ENCODE measurements at places on chromosomes 12 and 14.

DNA sequence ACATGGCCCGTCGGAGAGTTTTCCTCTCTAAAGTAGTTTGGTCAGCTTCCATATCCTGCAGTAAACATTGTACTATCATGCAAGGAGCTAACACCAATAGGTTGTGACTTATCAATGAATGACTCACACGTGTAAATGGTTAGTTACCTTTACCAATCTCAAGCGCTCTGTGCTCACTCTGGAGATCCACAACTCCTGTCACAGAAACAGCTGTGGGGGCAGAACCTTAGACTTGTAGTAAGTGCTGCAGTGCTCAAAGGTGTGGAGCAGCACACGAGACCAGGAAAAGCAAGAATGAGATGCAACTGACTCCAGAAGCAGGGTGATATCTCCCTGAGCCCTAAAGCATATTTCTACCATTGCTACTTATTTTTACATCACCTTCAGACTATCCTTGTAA lies 73.7 kb upstream of the KCNJ8 start:
- DNase-seq: no peak

- no peak for DNase-seq
Measured at GRCh38 chr12:115763376-115763775, 514.1 kb downstream of the MED13L start.

GRCh38 chr12:57210461-57210860 lies 6.1 kb upstream of the NXPH4 start:
- no peak for DNase-seq

- DNase-seq: no peak
Measured at GRCh38 chr14:92693998-92694795, 54.2 kb downstream of the LGMN start.

- peak; percentile 62 for DNase-seq
Measured at GRCh38 chr12:56688846-56689109, 694 bp upstream of the PTGES3 start.

DNA sequence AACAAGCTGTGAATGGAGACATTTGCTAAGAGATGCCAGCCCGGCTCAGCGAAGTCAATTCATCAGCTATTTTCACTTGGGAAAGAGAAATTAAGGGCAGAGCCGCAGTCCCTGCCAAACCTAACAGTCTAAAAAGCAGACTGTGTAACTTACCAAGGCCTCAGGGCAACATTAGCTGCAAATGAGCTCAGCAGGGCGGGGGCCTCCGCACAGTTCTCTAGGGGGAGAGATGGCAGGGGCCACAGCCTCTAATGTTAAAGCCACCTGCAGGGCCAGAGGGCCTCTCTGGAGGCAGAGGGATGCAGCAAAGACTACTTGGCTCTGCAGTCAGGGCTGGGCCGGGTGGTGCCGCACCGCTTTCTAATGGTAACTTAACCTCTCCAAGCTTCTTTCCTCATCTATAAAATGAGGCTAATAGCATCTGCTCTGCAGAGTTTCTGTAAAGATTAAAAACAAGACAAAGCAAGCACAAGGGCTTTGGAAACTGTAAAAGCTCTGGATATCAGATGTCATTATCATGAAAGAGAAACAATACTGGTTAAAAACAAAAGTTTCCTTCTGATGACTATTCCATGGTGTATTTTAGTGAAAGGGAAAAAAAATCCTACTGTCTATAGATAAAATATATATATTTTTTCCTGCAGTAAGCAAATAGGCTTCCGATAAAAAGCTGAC lies 13.4 kb upstream of the GPRC5A start:
- no peak for DNase-seq

GRCh38 chr12:56863789-56864188 lies 70.4 kb downstream of the SDR9C7 start:
- no peak for DNase-seq

DNA sequence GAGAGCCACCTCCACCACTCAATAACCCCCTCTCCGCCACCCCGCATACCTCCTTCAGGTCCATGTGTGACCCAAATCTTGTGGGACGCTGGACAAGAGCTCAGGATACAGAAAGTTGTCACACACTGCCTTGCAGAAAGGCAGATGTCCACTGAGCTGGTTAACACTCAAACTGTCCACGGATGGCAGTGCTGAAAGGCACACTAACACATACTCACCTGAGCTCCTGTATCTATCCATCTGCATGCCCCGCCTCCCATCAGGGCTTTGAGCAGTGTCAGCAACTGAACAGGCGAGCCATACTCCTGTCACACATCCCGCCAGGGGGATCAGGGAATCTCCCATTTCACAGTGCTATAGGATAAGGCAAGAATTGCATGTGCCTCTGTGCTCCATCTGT lies 642.0 kb downstream of the GALC start:
- DNase-seq: no peak

GRCh38 chr12:47935184-47935583 lies 28.2 kb upstream of the TMEM106C start:
- no peak for DNase-seq

DNA sequence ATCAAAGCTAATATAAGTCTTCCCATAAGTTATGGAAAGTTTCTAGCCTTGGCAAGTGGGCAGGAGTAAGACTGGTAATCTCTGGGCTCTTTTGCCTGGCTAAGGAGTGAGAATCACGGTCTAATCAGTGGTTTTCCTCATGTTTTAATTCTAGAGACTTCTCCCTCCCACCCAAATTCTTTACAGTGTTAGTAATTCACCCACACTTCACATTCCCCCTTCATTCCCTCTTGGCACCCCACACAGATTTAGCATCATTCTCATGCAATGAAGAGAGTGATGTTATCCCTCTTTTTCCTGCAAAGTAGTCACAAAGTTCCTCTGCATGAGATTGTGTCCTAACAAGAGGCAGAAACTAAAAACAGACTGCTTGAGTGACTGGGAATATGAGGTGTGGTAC lies 28.6 kb upstream of the CACNA2D4 start:
- DNase-seq: no peak

GRCh38 chr14:96852823-96853422 lies 55.7 kb downstream of the VRK1 start:
- peak; percentile 5 for DNase-seq

- DNase-seq: no peak
Measured at GRCh38 chr12:89364058-89364457, 11.8 kb upstream of the DUSP6 start.

DNA sequence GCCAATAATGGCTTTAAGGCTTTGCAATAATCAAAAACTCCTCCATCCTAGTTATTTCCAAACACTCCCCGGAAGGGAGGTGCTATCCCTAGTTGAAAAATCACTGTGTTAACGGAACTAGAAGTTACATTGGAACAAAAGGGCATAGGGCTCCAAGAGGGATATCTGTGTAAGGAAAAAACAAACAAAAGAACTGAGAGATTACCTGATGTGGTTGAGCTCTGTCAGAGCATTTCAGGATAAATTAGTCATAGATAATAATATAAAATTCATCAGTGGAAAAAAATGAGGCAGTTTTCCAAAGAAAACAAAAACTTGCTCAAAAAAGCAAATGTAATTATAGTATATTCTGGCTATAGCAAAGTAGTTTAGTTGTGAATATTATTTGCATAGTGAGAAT lies 27.4 kb upstream of the PAPLN start:
- no peak for DNase-seq

GRCh38 chr14:49984424-49984823 lies 91.5 kb downstream of the ARF6 start:
- DNase-seq: no peak

GRCh38 chr12:46266869-46267574 lies 1.8 kb downstream of the SLC38A1 start:
- peak; percentile 67 for DNase-seq

- no peak for DNase-seq
Measured at GRCh38 chr14:89344920-89345254, 72.1 kb downstream of the FOXN3 start.

GRCh38 chr14:43449291-43449690 lies 1057.8 kb downstream of the FSCB start:
- DNase-seq: no peak

GRCh38 chr14:99808515-99808914 lies 15.3 kb downstream of the EML1 start:
- DNase-seq: no peak

DNA sequence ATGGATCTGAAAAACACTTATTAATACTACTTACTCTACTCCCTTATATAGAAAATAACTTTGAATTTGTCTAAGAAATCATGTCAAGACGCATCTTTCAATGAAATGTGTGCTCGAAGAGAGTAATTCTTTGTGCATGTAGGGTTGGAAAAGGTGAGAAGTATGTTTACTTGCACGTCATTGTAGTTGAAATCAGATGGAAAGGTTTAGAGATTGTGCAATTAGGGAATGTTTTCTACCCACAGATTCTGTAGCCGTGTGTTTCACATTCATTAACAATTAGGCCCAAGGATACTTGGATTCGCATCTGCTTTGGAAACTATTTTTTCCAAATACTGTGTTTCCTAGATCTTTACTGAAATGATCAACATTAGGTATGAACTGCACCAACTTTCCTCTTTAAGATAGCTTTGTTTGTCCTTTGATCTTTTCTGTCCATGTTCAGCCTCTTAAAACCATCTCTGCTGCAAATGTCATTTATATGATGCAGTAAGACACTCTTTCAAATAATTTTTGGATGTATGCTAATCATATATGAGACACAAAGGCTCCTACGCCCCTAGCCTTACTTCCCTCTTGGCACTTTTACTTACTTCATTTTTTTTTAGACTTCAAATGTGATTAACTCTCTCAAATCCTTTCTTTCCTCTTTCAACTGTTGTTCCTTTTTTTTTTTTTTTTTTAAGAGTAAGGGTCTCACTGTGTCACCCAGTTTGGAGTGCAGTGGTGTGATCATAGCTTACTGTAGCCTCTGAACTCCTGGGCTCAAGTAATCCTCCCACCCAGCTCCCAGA lies 58.0 kb upstream of the PSMA6 start:
- no peak for DNase-seq

DNA sequence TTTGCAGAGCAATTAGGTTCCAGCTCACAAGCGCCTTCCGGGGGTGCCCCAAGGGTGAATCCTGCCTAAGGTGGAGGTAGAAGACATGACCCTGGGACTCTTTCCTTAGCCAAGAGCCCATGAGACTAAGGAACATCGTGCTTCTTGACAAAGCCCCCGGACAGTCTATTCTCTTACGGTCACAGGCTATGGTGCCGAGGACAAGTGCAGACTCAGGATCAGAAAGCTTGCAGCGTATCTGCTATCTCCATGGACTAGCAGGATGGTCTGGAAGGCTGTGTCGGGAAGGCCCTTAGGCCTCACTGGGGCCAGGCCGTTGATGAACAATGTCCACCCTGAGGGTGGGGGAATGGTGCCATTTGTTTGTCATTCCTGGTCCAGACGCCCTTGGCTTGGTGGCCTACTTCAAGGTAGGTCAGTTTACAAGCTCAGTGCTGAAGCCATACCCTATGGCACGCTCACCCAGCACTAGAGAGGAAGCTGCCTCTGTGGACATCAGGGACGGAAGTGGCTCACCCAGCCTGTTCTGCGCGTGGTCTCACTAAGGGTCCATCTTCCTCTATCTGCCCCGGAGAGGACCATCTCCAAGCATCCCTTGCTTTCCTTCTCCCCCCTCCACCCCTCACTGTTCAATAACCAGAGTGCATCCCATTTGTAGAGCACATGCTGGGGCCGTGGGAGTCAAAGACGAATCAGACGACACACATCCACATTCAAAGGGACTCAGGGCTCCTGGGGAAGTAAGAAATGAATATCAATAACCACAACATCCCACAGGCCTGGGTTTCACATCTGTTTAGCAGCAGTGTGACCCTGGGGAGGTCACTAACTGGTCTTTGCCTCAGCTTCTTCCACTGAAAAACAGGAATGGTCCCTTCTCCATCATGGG lies 45.0 kb upstream of the IQSEC3 start:
- no peak for DNase-seq

DNA sequence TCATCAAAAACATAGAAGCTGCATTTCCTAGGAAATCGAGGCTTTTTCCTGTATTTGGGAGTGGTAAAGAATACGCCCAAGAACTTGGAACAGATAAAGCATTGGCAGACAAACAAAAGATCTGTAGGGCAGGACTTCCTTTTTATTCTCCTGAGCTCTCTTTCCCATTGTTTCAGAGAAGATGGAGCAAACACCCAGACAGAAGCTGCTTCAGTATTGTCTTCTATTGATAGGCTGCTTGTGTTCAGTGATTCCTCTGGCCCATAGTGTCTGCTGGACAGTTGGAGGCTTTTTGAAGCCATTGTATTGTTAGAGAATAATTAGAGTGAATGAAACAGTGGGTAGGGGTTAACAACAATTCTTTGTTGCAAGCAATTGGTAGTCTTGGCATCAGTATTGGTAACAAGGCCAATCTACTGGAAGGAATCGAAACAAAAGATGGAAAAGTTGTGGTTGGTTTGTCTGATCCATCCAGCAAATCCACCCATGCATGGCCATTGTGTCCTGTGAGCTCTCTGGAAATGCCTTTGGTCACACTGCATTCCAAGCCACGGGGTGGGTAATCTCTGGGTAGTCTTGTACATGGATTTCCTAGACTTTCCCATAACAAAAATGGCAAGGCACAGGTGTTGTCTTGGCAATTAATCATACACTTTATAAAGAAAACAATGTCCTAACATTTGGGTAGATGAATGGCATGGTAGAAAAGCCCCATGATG lies 424.8 kb downstream of the RAD51B start:
- no peak for DNase-seq

- DNase-seq: no peak
Measured at GRCh38 chr14:34069854-34070582, 119.1 kb upstream of the EGLN3 start.

DNA sequence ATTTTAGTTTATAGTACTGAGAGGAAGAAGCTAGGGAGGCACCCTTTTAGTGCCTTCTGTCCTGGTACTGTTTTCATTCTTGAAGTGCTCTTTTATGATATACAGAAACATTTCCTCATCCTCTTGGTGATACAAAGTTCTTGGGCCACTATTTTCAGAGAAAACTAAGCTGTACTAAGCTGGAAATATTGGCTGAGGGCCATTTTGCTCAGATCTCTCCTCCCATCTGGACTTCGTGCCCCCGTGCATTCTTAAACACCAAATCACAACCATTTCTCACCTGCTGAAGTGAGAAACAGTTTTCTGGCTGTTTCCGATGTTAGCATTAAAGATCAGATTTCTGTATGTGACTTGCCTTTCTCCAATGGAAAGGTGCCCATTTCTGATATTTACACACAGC lies 158.9 kb downstream of the FBXL14 start:
- DNase-seq: no peak

DNA sequence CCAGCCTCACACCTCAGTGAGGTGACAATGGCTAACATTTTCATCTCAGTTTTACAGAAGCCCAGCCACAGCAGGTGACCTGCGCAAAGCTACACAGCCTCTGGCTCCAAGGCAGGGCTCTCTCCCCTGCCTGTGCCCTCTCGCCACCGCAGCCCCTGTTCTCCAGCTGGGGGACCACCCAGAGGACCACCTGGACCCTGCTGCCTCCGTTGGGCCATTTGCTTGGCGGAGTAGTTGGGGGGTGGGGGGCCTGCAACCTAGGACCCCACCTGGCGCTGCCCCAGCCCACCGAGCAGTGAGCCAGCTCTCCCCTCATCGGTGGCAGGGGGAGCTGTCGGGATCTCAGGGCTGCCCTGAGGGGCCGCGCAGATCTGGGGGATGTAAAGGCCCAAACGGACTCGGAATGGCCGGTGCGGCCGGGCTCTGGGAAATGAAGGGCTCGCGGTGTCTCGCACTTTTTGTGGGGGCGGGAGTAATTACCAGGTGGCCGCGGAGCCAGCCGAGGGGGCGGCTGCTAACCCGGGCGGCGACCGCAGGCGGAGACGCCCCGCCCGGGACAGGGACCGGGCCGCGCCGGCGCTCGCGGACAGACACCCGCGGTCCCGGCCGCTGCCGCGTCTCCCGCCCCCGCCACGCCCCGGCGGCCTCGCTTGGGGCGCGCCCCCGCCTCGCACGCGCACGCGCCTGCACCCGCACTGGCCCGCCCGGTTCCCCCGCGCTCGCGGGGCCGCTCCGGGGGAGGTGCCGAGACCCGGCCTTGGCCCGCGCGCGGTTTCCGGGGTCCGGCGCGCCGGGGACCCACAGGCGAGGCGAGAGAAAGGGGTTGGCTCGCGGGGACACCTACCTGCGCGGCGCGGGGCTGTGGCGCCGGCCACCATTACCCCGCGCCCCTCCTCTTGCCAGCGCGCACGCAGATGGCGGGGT lies 8.6 kb upstream of the GPR68 start:
- DNase-seq: peak; percentile 57

All from germinal center (tissue), 1 donor.